ENCODE measurements at places on chromosomes 1 and 21. TPM values are rescaled to one million over a fixed set of nuclear protein-coding genes. Genes with fewer than 3 reads are reported as not detected.

The GOLT1A gene
- 0.51 TPM for total RNA-seq

The ADAMTS5 gene
- total RNA-seq = 0.33 TPM

- no peak for DNase-seq
- H3K27me3 ChIP-seq = no peaks in the 10 kb centered on the region
- H3K36me3 ChIP-seq = no peaks in the 10 kb centered on the region
- no peak overlapping the region for H3K27ac ChIP-seq
- peaks cover 6% of the 10 kb centered on the region for H3K4me1 ChIP-seq
Measured at GRCh38 chr1:115426956-115427355, 88.9 kb upstream of the NGF start.

DNA sequence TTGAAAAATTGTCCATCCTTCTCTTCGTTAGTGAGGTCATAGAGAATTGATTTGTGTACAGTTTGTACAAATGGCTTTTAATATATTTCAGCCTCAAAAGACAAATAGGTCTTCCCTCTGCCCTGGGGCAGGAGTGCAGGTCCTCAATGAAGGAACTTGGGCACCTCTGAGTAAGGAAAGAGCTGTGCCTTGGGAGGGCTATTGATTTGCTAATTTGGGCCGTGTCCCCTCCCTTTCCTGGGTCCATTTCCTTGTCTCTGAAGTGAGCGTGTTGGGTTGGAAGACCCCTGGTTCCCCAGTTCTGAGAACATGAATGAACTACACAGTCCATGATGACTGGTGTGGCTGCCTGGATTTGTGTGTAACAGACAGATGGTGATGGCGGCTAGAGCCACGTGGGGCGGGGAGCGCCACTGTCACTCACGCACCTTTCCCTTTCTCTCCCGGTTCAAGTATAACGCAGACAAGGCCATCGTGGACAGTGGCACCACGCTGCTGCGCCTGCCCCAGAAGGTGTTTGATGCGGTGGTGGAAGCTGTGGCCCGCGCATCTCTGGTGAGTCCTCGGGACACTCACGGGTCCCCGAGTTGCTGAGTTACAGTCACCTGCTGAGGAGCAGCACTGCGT, 71.0 kb upstream of the FAM3B start:
- no peak for DNase-seq
- no peak overlapping the region for H3K4me3 ChIP-seq
- H3K27ac ChIP-seq = no peak overlapping the region
- peaks cover 4% of the 10 kb centered on the region for H3K27me3 ChIP-seq
- H3K36me3 ChIP-seq = peaks cover 76% of the 10 kb centered on the region
- H3K4me1 ChIP-seq = peaks cover 20% of the 10 kb centered on the region

DNA sequence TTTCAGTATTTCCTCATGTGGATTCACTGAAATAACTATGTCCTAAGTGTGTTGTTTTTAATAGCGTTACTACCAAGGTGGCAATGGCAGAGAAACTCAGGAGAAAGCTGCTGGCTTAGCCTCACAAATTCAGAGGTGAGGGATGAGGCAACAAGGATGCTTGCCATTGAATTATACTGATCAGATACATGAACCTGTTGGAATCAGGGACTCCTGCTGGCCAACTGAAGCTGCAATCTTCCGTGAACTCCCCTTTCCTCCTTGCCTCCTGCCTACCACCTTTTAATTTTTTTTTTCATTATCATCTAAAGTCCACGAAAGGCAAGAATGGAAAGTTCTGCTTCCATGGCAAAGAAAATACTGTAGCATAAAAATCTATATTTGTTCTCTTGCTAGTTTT, 254.7 kb downstream of the NFIA start:
- H3K4me1 ChIP-seq = peaks cover 12% of the 10 kb centered on the region
- H3K27ac ChIP-seq = peak overlapping the region; percentile 94
- no peak overlapping the region for H3K4me3 ChIP-seq
- no peaks in the 10 kb centered on the region for H3K27me3 ChIP-seq
- no peaks in the 10 kb centered on the region for H3K36me3 ChIP-seq

The OR2T33 gene
- not detected for total RNA-seq

The PLA2G2D gene
- total RNA-seq = not detected

DNA sequence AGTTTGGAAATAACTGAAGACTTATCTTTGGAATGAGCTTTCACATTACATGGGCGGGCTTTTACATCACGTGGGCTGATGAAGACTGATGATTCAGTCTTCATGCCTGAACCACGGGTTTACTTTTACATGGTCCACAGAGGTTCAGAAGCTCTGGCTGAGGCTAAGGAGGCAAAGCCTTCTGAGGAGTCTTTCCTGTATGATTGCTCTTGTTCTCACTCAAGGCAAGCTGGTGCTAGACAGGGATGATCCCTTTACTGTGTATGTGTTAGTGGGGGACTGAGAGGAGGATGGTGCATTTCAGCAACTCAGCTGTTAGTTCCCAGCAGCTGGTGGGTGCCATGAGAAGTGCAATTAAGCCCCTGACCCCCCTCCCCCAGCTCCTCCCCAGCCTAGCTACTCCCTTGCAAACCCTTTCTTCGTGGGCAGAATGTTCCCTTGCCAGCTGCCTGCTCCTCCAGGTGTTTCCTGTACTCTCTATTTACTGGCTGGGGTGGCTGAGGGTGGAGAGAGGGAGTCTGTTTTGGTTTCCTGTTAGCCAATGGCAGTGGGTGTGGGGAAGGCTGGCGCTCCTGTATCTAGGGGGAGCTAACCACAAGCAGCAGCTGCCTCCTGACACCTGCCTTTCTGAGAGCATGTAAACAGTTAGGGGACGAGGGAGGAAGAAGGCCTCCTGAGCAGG, 15.4 kb downstream of the BTG2 start:
- H3K27me3 ChIP-seq = peaks cover 4% of the 10 kb centered on the region
- H3K4me3 ChIP-seq = peak overlapping the region; percentile 80

- no peak overlapping the region for H3K4me3 ChIP-seq
- DNase-seq = no peak
- H3K27me3 ChIP-seq = peaks cover 6% of the 10 kb centered on the region
- H3K27ac ChIP-seq = no peak overlapping the region
Measured at GRCh38 chr1:206742719-206743383, 27.7 kb upstream of the IL19 start.

DNA sequence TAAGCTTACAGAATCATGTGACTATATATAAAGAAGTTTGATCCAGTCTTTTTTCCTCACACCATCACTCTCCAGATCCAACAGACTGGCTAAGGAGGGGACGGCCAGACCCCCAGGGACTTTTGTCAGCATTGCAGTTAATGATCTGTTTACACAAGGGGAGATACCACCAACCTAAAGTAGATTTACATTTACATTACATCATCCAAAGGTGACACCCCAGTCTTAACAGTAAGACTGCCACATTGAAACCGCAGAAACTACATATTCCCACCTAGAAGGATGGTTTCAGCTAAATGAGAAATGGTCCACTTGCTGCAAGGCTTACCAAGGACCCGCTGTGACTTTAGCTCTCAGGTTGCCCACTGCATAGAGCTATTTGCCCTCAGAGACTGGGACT, 3.4 kb downstream of the RCAN1 start:
- H3K27me3 ChIP-seq = peaks cover 17% of the 10 kb centered on the region
- H3K36me3 ChIP-seq = peaks cover 7% of the 10 kb centered on the region
- H3K4me1 ChIP-seq = peaks cover 9% of the 10 kb centered on the region
- no peak overlapping the region for H3K4me3 ChIP-seq
- H3K27ac ChIP-seq = no peak overlapping the region
